Stimulated activated CD8-positive, alpha-beta memory T cell treated with anti-CD3 and anti-CD28 coated beads, Interleukin-7, amount 100 ng/mL, for 1 hour (primary cell): ENCODE measurements at places on chromosomes 5 and 9.

GRCh38 chr5:149778303-149779123, 48.4 kb downstream of the PPARGC1B start:
- DNase-seq = no peak

- DNase-seq = no peak
Observed at GRCh38 chr5:175347027-175347426, 97.0 kb downstream of the DRD1 start.

DNA sequence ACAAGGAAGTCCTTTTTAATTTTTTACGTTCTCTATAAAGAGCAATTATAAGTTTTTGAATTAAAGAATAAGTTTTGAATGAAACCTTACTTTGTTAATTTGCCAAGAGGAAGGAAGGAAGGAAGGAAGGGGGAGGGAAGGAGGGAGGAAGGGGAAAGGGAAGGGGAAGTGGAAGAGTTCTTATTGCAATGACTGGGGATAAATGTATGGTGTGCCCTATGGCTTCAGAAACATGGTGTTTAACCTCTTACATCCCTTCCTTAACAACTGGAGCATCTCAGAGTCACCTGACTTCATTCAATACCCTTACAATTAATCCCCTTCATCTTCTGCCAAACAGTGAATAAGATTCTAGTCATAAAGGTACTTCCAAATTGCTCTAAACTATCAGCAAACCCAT, 16.0 kb downstream of the CEMIP2 start:
- DNase-seq = no peak

DNA sequence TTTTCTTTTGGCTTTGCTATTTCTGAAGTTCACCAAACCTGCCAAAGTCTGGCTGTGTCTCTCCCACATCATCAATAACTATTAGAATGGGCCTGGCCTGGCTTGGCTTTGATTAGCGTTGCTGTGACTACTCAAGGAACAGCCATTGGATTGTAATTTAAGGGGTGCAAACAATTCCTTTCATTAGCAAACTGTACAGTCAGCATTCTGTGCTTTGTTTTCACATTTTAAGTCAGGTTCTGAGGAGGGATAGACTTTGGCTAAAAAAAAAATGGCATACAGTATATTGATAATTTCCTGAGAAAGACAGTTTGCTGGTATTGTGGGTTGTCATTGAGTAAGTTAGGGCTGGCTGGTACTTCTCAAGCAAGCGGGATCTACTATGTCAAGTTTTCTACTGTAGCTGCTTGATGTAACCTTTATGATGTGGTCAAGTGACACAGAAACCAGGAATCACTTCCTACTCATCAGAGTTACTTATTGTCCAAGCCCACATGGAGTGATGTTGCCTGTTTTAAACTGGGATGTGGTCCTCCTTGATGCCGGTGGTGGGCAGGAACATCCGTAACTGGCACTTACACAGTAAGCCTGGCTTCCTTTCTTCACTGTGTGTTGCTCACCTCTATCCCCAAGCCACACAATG, 161.4 kb downstream of the CD180 start:
- DNase-seq = no peak

GRCh38 chr5:159422361-159422760, 92.1 kb upstream of the IL12B start:
- DNase-seq = no peak

DNA sequence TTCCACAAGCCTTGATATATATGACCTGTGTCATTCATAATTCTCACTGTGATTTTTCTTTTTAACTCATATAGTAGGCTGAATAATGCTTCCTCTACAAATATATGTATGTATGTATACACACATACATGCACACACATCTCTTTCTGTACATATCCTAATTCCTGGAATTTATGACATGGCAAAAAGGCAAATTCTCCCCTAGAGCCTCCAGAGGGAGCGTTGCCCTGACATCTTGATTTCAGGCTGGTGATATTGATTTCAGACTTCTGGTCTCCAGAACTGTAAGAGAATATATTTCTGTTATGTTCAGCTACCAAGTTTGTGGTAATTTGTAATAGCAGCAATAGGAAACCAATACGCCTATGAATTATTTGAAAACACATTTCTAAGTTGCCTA, 166.6 kb upstream of the GAS1 start:
- DNase-seq = no peak

DNA sequence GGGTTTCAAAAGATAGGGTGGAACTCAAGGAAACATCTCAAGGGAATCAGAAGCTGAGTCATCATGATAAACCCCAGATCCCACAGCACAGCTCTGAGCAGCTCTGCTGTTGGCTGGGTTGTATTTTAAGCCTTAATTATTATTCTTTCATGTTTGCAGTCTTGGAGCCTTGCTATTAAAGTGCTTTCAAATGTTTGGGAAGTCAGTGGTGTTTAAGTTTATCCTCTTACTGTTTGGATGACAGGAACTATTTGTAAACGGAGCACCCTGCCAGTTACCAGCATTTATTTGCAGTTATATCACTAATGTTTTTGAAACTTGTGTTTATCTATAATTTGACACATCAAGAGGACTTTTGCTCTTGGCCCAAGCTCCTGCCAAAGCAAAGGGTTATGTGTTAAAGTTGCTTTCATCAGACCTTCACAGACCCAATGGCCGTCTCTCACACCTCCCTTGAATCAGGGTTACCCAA, 141.1 kb upstream of the SPDL1 start:
- no peak for DNase-seq

- no peak for DNase-seq
Observed at GRCh38 chr5:151497391-151498002, 50.1 kb downstream of the SLC36A1 start.
